GM23248 (cell line): ENCODE measurements at places on chromosomes 16 and 17. TPM values are rescaled to one million over a fixed set of nuclear protein-coding genes. Genes with fewer than 3 reads are reported as not detected.

GRCh38 chr17:81966343-81967243, 5.6 kb upstream of the NOTUM start:
- no peak for DNase-seq

GRCh38 chr16:86029131-86029741, 130.3 kb downstream of the IRF8 start:
- peak; percentile 39 for DNase-seq

- DNase-seq = no peak
Observed at GRCh38 chr16:11276896-11277593, 765 bp upstream of the PRM2 start.

DNA sequence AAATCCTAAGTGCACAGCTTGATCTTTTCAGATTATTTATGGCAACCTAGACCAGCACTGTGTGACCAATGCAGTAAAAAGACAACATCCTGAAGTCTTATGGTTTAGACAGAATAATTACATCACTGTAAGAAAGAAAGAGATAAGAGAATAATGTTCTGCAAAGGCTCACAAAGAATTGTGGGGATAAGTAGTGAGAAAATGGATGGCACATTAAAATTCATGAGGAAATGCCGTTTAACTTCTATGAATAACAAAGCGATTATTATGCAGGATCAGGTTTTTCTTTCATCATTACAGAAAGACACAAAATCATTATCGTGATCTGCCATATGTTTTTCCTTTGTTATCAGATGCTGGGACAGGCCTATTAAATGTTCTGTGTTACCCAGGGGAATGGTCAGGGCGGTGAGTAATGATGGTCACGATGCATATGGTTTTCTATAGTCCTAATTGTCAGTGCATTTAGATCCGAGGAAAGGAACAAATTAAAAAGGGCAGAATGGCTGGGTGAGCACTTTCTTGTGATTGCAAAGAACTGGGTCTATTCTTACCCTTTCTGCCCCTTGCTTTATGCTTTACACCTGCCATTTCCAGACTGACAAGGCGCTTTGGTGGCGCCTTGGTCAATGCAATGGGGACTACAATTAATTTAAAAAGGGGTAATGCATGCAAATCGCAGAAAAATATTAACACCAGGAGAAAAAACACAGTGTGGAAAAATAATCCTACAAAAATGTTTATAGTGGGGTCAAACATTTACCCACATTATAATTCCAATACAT, 18.1 kb upstream of the DHX40 start:
- DNase-seq = no peak

- DNase-seq = no peak
Observed at GRCh38 chr17:30996486-30996885, 25.6 kb downstream of the RNF135 start.

GRCh38 chr17:71251951-71252350, 868.9 kb upstream of the SOX9 start:
- peak; percentile 71 for DNase-seq

DNA sequence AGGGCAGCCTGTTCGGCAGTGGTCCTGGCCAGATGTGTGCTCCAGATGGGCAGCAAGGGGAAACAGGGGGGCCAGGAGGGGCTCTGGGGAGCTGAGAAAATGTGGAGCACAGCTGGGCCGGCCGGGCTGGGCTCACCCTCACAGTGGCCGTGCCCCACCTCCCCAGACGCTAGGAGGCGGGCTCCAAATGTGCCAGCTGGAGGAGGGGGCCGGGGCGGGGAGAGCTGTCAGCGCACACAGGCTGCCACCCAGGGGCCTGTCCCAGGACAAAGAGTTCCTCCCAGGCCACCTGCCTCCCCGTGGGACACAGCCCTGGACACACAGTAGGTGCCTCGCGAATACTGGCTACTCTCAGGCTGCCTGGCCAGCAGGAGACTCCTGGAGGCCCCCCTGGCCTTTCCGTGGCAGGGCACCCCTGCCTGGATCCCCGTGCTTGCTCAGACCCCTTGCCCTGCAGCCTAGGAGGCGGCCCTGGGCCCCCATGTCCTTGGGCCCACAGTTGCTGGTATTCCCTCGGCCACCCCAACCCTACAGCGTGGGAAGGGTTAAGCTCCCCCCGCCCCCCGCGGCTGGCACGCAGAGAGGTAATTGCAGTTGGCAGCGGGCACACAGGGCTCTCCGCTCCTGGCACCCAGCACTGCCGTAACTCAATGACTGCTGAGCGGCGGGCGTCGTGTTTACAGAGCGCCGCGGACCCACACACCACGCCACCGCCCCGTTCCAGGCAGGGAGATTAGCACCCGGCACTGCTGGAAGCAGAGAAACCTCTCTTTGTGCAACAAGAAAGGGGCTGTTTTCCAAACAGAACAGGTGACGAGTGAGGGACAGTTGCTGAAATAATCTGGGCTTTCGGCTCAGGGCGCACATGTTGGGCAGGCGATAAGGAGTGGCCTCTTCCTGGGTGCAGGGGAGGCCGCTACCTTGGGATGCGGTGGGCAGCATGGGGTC, 32.2 kb downstream of the BAHCC1 start:
- DNase-seq = no peak

The RNF222 gene
- polyA plus RNA-seq = not detected in 2 replicates

GRCh38 chr17:4407851-4408250, 25.9 kb upstream of the SPNS3 start:
- DNase-seq = peak; percentile 32

The LDHD gene
- polyA plus RNA-seq = 0.81 and 1.1 TPM in 2 replicates

DNA sequence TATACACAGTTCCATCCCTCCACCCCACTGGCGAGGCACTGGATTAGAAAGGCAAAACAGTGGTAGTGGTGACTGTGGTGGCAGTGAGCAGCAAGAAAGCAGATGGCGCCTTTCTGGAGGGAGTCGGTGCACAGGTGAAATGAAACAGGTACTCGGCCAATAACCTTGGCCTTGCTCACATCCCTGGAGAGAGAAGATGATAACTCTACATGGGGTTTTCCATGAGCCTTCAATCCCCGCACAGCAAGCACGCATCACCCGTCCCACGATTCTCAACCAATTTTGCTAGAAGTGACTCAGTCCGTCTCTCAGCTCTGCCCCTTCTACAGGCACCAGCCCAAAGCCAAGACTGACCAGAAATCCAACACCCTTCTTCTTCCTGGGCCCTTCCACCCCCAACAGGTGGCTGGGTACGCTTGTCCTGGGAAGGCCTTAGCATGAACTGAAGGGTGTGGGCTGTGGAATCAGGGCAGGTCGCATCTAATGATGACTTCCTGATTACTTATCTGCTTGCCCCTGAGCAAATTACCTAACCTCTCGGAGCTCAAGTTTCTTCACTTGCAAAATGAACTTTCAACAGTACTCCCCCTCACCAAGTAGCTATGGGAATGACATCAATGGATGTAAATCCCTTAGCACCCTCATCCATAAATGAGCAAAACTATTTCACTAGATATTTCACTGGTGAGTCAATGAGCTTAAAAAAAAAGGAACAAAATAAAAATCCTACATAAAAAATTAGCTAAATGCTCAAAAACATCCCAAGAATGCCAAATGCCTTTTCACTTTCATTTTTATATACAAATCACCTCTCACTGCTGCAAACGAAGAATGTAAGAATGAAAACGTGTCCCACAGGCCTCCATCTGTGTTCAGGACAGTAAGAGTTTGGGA, 18.0 kb downstream of the XPO6 start:
- peak; percentile 92 for DNase-seq

DNA sequence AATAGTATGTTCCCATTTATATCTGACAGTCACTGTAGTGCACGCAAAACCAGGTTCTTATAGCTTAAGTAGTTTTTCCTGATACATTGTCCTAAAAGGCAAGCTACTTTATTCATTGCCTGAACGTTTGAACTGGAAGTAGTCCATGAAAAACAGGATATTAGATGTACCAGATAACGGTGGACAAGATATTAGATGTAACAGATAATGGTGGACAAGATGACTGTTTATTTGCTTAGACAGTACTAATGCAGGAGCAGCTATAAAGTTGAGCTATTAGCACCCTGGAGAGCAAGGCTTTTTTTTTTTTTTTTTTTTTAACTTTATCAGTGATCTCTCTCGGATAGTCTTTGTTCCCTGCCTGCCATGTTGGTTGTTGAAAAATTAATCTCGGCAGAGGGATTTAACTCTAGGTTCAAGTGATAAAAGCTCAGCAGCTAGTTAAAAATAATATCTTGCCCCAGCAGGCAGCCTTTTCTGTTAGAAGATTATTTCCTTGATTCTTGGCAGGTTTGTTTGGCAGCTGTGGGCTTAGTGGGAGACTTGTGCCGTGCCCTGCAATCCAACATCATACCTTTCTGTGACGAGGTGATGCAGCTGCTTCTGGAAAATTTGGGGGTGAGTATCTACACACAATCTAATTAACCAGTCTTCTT, 17.3 kb upstream of the TBKBP1 start:
- no peak for DNase-seq

DNA sequence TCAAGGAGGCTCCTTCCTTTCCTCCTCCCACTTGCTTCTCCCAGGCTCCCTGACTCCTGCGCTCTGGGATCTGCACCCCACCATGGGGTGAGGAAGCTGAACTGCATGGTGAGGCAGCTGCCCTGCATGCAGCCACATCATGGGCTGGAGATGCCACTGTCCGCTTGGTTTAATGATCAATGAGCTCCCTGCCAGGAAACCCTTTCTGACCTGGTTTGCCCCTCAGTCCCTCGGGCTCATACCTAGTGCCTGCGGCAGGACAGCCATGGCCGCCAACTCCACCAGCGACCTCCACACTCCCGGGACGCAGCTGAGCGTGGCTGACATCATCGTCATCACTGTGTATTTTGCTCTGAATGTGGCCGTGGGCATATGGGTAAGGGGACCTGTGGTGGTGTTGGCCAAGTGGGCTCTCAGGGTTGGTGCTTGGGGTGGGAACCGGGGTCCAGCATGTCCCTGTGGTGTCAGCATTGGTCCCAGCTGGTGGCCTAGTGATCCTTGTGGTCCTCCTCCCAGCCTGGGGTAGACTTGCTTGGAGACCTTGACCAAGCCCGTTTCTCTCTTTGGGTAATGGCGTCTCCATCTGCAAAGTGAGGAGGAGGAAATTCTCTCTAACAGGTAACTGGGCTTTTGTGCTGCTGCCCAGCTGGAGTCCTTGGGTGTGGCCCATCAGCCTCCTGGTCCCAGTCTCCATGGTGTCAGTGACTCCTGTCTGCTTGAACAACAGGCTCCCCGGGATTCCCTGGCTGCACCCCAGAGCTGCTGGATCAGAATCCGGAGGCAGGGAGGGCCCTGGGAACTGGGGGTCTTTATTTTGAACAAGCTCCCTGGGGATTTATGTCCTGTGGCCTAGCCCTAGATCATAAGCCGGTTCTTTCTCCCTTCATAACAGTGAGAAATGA, at the start of gene SLC5A10:
TSS of gene SLC5A10 (plus strand) at position 225 of the 902 bp plus-strand sequence. CDS start at position 266, 41 bp downstream.
- DNase-seq = peak; percentile 24

The HCRT gene
- polyA plus RNA-seq = not detected in 2 replicates

- DNase-seq = no peak
Observed at GRCh38 chr16:20798364-20798763, 7.9 kb downstream of the ERI2 start.
